Type B pancreatic cell (in vitro differentiated cells): ENCODE measurements at places on chromosomes 16 and 17. TPM values are rescaled to one million over a fixed set of nuclear protein-coding genes. Genes with fewer than 3 reads are reported as not detected.

DNA sequence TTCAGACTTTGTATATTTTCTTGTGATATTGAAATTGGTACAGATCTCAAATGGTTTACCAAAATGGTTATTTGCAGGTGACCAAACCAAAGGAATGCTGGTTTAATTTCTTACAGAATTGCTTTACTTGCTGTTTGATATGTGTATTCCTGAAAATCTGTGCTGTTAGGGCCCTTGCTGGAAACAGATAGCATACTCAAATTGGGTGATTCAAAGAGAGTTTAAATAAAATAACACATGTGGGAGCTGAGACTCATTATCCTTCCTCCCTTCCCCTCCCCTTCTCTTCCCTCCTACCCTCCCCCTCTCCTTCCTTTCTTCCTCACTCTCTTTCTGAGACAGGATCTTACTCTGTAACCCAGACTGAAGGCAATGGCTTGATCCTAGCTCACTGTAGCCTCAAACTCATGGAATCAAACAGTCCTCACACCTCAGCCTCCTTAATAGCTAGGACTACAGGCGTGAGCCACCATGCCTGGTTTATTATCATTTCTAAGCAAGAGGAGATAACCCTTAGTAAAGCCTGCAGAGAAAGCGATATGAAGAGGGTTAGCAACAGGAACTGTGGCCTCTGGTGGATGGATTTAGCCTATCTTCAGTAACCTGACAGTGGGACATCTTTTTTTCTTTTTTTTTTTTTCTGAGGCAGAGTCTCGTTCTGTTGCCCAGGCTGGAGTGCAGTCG lies 141.9 kb downstream of the BCAS3 start:
- DNase-seq = no peak
- no peaks in the 10 kb centered on the region for H3K27me3 ChIP-seq
- H3K27ac ChIP-seq = no peak overlapping the region

GRCh38 chr17:50208611-50209061 lies 7.2 kb upstream of the COL1A1 start:
- peak overlapping the region; percentile 61 for H3K27ac ChIP-seq
- no peak for DNase-seq
- peaks cover 35% of the 10 kb centered on the region for H3K27me3 ChIP-seq
- peaks cover 73% of the 10 kb centered on the region for H3K4me1 ChIP-seq
- H3K36me3 ChIP-seq = no peaks in the 10 kb centered on the region
- peak overlapping the region; percentile 55 for H3K4me3 ChIP-seq

- no peaks in the 10 kb centered on the region for H3K4me1 ChIP-seq
- H3K36me3 ChIP-seq = no peaks in the 10 kb centered on the region
- DNase-seq = no peak
- peaks cover 71% of the 10 kb centered on the region for H3K27me3 ChIP-seq
These were observed 20.3 kb upstream of the CD300E start for GRCh38 chr17:74643826-74644225.

- no peaks in the 10 kb centered on the region for H3K4me1 ChIP-seq
- peak overlapping the region; percentile 39 for H3K27ac ChIP-seq
- no peak for DNase-seq
- H3K36me3 ChIP-seq = no peaks in the 10 kb centered on the region
- no peak overlapping the region for H3K4me3 ChIP-seq
- peaks cover 3% of the 10 kb centered on the region for H3K27me3 ChIP-seq
These were observed 3.9 kb upstream of the CCDC57 start for GRCh38 chr17:82216301-82217119.

- H3K36me3 ChIP-seq = no peaks in the 10 kb centered on the region
- H3K27ac ChIP-seq = no peak overlapping the region
- DNase-seq = no peak
- H3K4me3 ChIP-seq = no peak overlapping the region
These were observed 406.8 kb downstream of the UTP18 start for GRCh38 chr17:51666971-51667705.

GRCh38 chr17:61380217-61380835 lies 19.3 kb upstream of the TBX2 start:
- peaks cover 27% of the 10 kb centered on the region for H3K4me1 ChIP-seq
- H3K27me3 ChIP-seq = peaks cover 15% of the 10 kb centered on the region
- peak overlapping the region; percentile 15 for H3K27ac ChIP-seq
- peaks cover 4% of the 10 kb centered on the region for H3K36me3 ChIP-seq

- peaks cover 2% of the 10 kb centered on the region for H3K4me1 ChIP-seq
- H3K27me3 ChIP-seq = peaks cover 2% of the 10 kb centered on the region
- no peaks in the 10 kb centered on the region for H3K36me3 ChIP-seq
- no peak for DNase-seq
- no peak overlapping the region for H3K27ac ChIP-seq
These were observed 451.3 kb upstream of the ZFHX3 start for GRCh38 chr16:73499276-73499675.

- no peaks in the 10 kb centered on the region for H3K36me3 ChIP-seq
- no peaks in the 10 kb centered on the region for H3K27me3 ChIP-seq
- no peaks in the 10 kb centered on the region for H3K4me1 ChIP-seq
- no peak within 1 kb of the TSS for H3K27ac ChIP-seq
- no peak within 1 kb of the TSS for H3K4me3 ChIP-seq
- DNase-seq = no peak
These were observed at the start of gene MILR1 for GRCh38 chr17:64448665-64449512. TSS of gene MILR1 (plus strand) at chr17:64449115. CDS start at chr17:64449169, 54 bp downstream.

DNA sequence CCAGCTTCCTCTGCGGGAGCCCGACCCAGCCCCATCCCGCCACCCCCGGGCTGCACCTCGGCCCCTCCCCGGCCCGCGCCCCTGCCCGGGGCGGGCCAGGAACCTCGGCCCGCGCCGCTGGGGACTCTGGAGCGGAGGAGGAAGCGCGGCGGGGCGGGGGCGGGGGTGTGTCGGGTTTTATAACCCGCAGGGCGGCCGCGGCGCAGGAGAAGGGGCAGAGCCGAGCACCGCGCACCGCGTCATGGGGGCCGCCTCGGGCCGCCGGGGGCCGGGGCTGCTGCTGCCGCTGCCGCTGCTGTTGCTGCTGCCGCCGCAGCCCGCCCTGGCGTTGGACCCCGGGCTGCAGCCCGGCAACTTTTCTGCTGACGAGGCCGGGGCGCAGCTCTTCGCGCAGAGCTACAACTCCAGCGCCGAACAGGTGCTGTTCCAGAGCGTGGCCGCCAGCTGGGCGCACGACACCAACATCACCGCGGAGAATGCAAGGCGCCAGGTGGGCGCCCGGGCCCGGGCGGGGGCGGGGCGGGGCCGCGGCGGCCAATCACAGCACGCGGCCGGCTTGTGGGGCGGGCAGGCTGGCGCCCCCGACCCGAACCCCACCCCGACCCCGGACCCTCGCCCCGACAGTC lies at the start of gene ACE:
TSS of gene ACE (plus strand) at position 208 of the 626 bp plus-strand sequence. CDS start at position 242, 34 bp downstream.
- no peaks in the 10 kb centered on the region for H3K36me3 ChIP-seq
- H3K27me3 ChIP-seq = peaks cover 53% of the 10 kb centered on the region
- H3K4me1 ChIP-seq = no peaks in the 10 kb centered on the region
- no peak within 1 kb of the TSS for H3K27ac ChIP-seq

DNA sequence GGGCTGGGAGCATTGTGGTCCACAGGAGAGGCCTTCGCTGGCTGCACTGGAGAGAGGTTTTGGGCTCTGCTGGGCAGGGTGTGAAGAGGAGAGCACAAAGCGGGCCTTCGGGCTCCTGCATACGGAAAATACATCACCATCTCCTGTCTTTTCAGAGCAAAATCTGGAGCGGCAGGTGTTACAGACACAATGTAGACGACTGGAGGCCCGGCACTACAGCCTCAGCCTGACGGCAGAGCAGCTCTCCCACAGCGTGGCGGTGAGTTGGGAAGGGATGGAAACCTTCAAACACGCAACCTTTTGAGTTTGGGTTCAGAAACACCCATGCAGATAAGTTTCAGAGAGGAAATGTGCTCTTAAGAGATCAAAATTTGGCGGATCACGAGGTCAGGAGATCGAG lies 17.9 kb downstream of the GINS2 start:
- H3K27me3 ChIP-seq = no peaks in the 10 kb centered on the region
- peaks cover 40% of the 10 kb centered on the region for H3K36me3 ChIP-seq
- no peak overlapping the region for H3K4me3 ChIP-seq
- peaks cover 8% of the 10 kb centered on the region for H3K4me1 ChIP-seq
- no peak overlapping the region for H3K27ac ChIP-seq

- no peaks in the 10 kb centered on the region for H3K27me3 ChIP-seq
- peaks cover 39% of the 10 kb centered on the region for H3K4me1 ChIP-seq
- no peaks in the 10 kb centered on the region for H3K36me3 ChIP-seq
- H3K4me3 ChIP-seq = peak overlapping the region; percentile 4
These were observed 239.9 kb downstream of the PRKCA start for GRCh38 chr17:66542129-66542966.

DNA sequence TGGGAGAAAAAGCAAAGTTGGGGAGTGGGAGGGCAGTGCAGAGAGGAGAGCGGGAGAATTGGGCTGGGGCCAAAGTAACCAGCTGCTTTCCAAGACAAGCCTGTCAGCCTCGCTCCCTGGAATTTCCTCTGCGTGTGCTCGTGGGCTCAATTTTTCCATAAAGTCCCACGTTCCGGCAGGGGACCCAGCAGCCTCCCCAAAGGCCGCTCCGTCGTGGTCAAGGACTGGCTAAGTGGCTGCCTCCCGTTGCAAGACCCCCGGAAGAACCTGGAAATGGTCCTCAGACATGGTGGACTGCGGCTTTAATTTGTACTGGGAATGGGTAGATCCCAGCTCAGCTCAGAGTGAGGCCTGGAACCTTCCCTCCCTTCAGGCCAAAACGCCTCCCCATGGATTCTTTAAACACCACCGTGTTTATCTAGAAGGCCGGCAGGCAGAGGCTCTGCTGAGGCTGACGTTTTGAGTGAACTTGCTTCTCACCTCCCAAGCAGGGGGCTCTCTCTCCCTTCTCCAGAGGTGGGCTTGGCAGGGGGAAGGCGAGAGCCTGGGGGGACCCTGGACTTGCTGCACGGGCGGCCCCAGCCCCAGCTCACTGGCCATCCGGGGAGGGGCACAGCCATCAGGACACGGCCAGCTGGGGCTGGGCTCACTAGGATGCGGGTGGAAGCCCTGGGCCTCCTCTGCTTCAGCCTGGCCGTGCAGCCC lies 190.0 kb downstream of the C16orf95 start:
- no peak for DNase-seq
- H3K36me3 ChIP-seq = peaks cover 6% of the 10 kb centered on the region
- peaks cover 24% of the 10 kb centered on the region for H3K27me3 ChIP-seq
- H3K27ac ChIP-seq = no peak overlapping the region
- H3K4me1 ChIP-seq = peaks cover 31% of the 10 kb centered on the region

DNA sequence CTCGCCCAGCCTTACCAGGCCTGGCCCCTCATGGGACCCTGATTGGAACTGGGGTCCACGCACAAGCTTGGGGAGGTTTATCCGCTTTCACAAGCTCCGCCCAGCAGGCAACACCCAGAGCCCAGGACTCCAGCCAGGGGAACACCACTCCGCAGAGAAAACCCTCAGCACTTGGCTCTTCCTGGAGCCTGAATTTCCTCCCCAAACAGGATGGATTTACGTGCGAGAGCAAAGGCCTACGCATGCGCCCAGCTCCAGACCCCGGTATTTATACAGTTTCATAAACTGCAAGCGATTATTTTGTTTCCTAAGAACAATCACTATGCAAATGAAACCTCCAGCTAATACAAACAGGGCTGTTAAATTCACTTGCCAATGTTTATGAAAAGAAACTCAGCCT lies 22.8 kb downstream of the ZNF423 start:
- DNase-seq = no peak
- peaks cover 8% of the 10 kb centered on the region for H3K27me3 ChIP-seq
- peaks cover 5% of the 10 kb centered on the region for H3K36me3 ChIP-seq
- H3K27ac ChIP-seq = no peak overlapping the region
- no peak overlapping the region for H3K4me3 ChIP-seq

The NXPH3 gene
- total RNA-seq = 0.45 and 0.46 TPM in 2 replicates

The CA7 gene
- 0.70 and 1.2 TPM in 2 replicates for total RNA-seq

The GRAPL gene
- total RNA-seq = not detected in 2 replicates

The ABCA9 gene
- 0.19 and 5.0 TPM in 2 replicates for total RNA-seq

The CLEC3A gene
- total RNA-seq = not detected in 2 replicates

The HES7 gene
- total RNA-seq = 0.46 TPM in 1 of 2 replicates, not detected in the other
